ENCODE measurements at places on chromosomes 2 and 18.

DNA sequence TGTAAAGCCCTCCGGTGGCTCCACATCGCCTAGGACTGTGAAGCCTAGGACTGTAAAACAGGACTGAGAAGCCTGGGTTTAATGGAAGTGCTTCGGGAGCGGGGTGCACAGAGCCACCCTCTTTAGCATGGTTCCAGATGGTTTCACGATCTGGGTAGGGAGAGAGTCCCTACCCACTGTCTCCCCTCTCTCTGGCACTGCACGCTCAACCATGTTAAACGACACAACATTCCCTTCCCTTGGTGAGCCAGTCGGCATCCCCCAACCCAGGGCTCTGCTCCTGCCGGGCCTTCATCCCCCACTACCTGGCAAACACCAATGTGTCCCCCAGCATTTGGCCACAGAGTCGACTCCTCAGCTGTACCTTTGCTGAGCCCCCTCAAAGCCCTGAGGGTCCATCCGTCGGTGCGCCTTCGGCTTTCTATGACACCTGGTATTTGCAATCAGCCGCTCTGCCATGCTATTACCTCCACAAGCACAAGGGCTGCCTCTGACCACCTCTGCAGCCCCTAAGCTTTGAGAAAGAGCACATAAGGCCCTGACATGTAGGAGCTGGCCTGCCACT lies 1.1 kb downstream of the COPS9 start:
- DNase-seq, result no peak

GRCh38 chr2:203804070-203804469 lies 63.5 kb upstream of the CTLA4 start:
- DNase-seq, result no peak

DNA sequence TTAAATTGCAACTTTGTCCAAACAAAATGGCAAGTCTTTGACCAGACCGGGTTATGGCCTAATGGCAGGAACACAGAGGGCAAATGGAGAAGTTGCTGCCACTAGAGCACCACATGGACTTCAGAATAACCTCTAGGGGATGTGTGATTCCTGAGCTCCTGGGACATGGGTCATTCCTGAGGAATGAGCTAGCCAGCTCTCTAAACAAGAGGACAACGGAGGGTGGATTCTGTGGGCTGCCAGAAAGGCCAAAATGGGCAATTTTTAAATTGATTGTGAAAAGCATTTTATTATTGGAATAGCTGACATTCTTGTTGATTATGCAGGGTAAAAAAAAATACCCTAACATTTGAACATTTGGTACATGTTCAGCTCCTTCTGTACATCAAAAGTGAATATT lies 109.8 kb upstream of the FZD5 start:
- no peak for DNase-seq

GRCh38 chr18:8841781-8842485 lies 136.6 kb downstream of the MTCL1 start:
- DNase-seq, result no peak

- DNase-seq, result no peak
These were observed 176.4 kb downstream of the AGAP1 start for GRCh38 chr2:235669983-235670962.

Measured in stimulated activated CD8-positive, alpha-beta memory T cell treated with anti-CD3 and anti-CD28 coated beads, Interleukin-15, amount 100 ng/mL, for 4 hours (primary cell).